ENCODE measurements at places on chromosomes 5 and 9.

DNA sequence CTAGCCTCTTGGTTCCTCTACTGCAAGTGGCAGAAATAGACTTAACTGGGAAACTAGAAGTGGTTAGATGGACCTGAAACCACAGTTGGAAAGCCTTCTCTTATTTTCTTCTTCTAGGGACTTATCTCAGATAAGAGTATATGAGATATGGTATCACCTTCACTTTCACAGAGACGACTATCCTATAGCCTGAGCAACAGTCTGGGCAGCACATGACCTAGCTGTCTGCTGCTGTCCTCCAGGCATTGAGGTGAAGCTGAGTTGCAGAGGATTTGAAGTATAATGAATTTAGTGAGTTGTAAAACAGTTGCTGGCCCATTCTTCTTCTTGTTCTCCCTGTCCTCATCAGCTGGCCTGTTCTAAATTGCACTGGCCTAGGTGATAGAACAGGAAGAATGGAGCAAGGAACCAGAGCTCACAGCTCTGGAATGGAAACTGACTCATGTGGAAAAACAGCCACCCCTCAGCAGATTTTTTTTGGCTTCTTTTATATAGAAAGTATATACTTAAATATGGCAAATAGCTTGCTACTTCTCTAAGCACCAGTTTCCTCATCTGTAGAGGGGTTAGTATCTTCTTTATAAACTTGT, 27.8 kb downstream of the RECK start:
- DNase-seq: no peak

- DNase-seq: no peak
These were observed 151.5 kb upstream of the DAPK1 start for GRCh38 chr9:87346061-87346665.

- no peak for DNase-seq
These were observed 165.1 kb downstream of the PAPPA start for GRCh38 chr9:116318468-116319374.

GRCh38 chr5:78215972-78216371, 78.5 kb downstream of the AP3B1 start:
- DNase-seq: no peak

- peak; percentile 6 for DNase-seq
These were observed at the start of gene BSPRY for GRCh38 chr9:113349445-113350094. Gene BSPRY, plus strand, starts transcription at chr9:113349541. Its CDS starts 39 bp downstream, at chr9:113349580.

DNA sequence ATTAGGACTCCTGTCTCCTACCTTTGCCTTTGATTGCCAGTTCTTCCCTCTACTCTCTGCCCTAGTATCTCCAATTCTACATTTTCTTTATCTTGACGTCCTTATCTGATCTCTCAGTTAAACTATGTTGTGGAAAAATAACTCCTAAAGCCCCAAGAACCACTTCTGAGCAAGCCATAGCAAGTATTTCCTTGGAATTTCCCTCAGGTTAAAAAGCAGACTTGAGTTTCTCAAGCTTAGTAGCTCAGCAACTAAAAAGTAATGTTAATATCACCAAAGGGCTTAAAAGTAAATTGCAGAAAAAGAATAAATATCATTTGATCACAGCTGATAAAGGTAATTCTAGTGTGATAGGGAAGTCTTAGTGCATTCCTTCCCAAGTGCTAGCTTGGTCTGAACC, 13.2 kb upstream of the HSPB3 start:
- no peak for DNase-seq

DNA sequence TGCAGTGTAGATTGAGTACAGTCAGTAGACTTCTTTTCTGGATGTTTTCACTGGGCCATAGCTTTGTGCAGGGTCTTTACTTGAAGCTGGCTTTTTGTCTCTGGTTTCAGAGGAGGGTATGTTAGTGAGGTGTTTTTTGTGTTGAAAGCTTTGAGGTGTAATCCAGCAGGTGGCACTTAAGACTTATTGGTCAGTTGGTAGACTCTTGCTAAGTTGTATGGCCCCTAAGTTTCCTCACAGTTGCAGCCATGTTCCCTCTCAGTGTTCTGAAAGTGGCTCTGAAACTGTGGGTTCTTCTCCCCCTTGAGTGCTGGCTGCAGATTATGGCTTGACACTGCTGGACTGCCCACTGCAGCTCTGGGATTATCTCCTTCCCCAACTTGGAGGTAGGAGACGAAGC, 55.7 kb upstream of the SLC44A1 start:
- no peak for DNase-seq

DNA sequence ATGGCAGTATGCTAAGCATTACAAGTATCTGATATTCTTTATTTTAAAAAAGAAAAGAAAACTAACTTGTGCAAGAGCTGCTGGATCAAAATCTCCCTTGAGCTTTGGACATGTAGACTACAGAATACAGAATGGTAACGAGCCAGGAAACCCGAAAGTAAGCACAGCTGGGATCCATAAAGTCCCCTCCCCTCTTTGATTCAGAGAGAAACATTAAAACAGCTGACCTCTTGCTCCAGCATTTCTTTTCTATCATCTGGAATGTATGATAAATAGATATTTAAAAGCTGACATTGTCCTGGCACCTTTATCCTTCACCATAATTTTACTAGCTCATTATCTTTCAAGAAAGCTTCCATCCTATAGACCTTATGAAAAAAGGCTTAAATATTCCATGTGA, 28.2 kb upstream of the LPAR1 start:
- no peak for DNase-seq

Data from T-helper 9 cell (primary cell).